ENCODE measurements at places on chromosomes 3 and 15.

GRCh38 chr3:64799606-64800005 is 111.8 kb upstream of the ADAMTS9 start:
- no peak for DNase-seq

DNA sequence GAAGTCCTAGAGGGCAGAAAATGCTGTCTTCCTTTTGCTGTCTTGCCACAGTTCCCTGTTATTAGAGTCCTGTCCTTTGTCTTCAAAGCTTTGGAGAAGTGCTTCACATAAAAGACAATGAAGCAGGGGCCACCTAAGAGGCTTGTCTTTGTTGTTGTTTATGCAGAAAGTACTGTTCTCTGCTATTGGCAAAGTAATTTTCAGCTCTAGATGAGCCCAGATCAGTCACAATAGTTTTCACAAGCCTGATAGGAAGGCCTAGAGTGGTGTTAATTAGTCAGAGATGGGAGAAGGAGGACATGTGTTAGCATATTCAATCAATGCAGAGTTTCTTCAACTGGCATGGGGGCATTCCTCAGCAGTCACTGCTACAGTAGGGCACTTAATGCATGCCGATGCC is 300.0 kb downstream of the PTPRG start:
- no peak for DNase-seq

DNA sequence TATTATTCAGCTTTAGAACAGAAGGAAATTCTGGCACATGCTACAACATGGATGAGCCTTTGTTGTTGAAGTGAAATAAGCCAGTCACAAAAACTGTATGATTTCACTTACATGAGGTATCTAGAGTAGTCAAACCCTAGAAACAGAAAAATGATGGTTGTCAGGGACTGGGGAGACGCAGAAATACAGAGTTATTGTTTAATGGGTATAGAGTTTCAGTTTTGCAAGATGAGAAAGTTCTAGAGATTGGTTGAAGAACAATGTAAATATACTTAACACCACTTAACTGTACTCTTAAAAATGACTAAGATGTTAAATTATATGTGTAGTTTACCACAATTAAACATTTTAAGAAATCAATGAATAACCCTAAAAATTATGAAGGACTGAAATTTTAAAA is 15.8 kb downstream of the SPTSSB start:
- no peak for DNase-seq

- DNase-seq, result no peak
These were observed 222.9 kb downstream of the WDR72 start for GRCh38 chr15:53536479-53537120.

DNA sequence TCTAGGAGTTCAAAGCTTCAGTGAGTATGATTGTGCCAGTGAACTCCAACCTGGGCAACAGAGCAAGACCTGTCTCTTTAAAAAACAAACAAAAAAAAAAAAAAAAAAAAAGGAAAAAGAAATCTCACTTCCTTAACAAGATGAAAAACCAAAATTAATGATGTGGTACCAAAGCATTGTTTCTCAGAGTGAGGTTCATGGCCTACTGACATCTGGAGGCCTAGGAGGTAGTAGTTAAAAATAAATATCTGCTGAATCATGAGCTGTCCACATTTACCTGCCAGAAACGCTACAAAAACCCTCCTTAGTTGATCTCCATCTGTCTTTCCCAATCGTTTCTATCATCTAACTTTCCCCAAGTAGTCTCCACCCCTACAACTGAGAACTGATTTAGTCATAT is 51.2 kb downstream of the EPHA6 start:
- DNase-seq, result no peak

GRCh38 chr15:43093026-43093425 is 12.8 kb downstream of the UBR1 start:
- no peak for DNase-seq

GRCh38 chr3:46429671-46430070 is 22.6 kb downstream of the CCRL2 start:
- no peak for DNase-seq

- no peak for DNase-seq
These were observed 30.1 kb downstream of the FNDC3B start for GRCh38 chr3:172069478-172069877.

GRCh38 chr3:98180319-98180890 is 13.9 kb downstream of the OR5H15 start:
- DNase-seq, result no peak

- no peak for DNase-seq
These were observed 258.6 kb upstream of the RASGRP1 start for GRCh38 chr15:38823263-38823662.

Measured in right kidney (tissue), 9 donors.